ENCODE measurements at places on chromosomes 1 and 21. TPM values are rescaled to one million over a fixed set of nuclear protein-coding genes. Genes with fewer than 3 reads are reported as not detected.

The CNIH3 gene
- total RNA-seq: 0.98 TPM

The IQGAP3 gene
- total RNA-seq: 19.6 TPM

The LCE1F gene
- total RNA-seq: not detected

The FCAMR gene
- total RNA-seq: not detected

The TARDBP gene
- 80.0 TPM for total RNA-seq

The CITED4 gene
- total RNA-seq: 3.2 TPM

The TCHH gene
- total RNA-seq: not detected

The PLEKHN1 gene
- 0.65 TPM for total RNA-seq

The GCSAML gene
- not detected for total RNA-seq

The EXTL2 gene
- 25.8 TPM for total RNA-seq

The KMO gene
- not detected for total RNA-seq

The OPRD1 gene
- total RNA-seq: not detected

The OVAAL gene
- not detected for total RNA-seq

The ASTN1 gene
- total RNA-seq: not detected

The PCAT6 gene
- not detected for total RNA-seq

The OR10Z1 gene
- total RNA-seq: not detected

The HES5 gene
- not detected for total RNA-seq

The CSF3R gene
- not detected for total RNA-seq

The SH3BGR gene
- total RNA-seq: 0.33 TPM

The ADGRL4 gene
- total RNA-seq: 246 TPM

The C1orf116 gene
- not detected for total RNA-seq

The TXNDC12 gene
- total RNA-seq: 38.9 TPM

The ADAMTSL4 gene
- total RNA-seq: 0.38 TPM

The COL6A1 gene
- 27.1 TPM for total RNA-seq

The CFAP107 gene
- total RNA-seq: not detected

The LMX1A gene
- not detected for total RNA-seq

The TTC22 gene
- not detected for total RNA-seq

The PCP4L1 gene
- not detected for total RNA-seq

The DEGS1 gene
- total RNA-seq: 111 TPM

The KCNJ15 gene
- 0.33 TPM for total RNA-seq

The TNFRSF9 gene
- total RNA-seq: 0.96 TPM

The SGIP1 gene
- 22.1 TPM for total RNA-seq

The DSCAM gene
- total RNA-seq: 0.29 TPM

The NMNAT2 gene
- 0.57 TPM for total RNA-seq

The S100A9 gene
- total RNA-seq: not detected

The AADACL4 gene
- total RNA-seq: not detected

The SPATA46 gene
- total RNA-seq: not detected

The IFI44 gene
- 13.1 TPM for total RNA-seq

The ZNF697 gene
- 24.5 TPM for total RNA-seq

The NBPF26 gene
- total RNA-seq: 8.8 TPM

The DMRTA2 gene
- not detected for total RNA-seq

The GABRD gene
- not detected for total RNA-seq

The CENPF gene
- total RNA-seq: 45.8 TPM

The CACNA1S gene
- not detected for total RNA-seq

Data from vein endothelial cell (primary cell).